Stimulated activated CD8-positive, alpha-beta memory T cell treated with anti-CD3 and anti-CD28 coated beads, Interleukin-12 subunit alpha, Interleukin-12 subunit beta, amount 100 ng/mL, for 1 hour (primary cell): ENCODE measurements at places on chromosomes 13 and 19.

DNA sequence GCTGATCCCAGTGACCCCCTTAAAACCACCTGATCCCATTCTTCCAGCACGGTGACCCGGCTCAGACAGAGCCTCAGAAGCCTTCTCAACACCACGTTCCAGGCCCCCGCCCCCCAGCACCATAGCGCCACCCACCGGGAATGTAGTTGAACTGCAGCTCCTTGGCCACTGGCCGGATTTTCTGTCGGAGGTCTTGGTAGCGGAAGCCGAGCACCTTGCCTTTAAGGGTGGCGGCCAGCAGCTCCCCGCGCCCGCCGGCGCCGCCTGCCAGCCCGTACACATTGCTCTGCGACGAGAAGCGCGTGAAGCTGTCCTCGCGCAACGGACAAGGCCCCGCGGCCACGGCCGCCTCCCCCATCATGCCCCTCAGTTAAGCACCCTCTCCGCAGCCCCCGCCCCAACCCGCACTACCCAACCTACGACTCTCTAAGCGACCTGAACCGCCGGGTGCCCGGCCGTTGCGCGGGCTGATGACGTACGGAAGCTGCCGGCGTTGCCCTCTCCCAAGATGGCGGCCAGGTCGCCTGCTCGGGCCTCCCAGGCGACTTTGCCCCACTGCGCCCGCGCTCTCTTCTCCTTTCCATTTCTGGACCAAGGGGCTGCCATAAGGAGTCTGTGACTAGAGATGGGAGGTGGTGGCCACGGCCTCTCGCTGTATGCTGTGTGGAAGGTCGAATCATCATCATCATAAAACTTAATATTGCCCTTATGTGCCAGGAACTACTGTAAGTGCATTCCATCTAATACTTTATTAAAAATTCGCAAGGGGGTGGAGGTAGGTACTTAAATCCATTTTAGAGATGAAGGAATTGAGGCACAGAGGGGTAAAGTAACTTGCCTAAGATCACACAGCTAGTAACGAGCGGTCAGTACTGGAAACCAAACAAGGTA is at the start of gene KPTN:
TSS of gene KPTN (minus strand) at position 420 of the 891 bp plus-strand sequence. CDS start at position 361, 59 bp downstream.
- peak; percentile 79 for DNase-seq

DNA sequence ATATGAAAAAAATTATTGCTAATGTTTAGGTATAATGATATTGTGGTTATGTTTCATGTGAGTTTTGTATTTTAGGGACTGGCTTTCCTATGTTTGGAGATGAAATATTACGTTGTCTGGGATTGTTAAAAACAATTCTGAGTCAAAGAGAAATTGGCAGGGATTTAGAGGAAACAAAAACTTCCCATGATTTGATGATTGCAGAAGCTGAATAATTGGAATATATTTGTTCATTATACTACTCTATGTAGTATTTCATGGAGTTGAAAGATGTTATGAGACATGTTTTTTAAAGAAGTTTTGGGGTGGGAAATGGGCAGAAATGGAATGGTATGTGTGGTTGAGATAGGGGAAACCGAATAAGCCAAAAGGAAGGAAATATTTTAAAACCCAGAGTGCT is 1392.9 kb downstream of the EFNB2 start:
- no peak for DNase-seq

- no peak for DNase-seq
Measured at GRCh38 chr13:36323951-36324566, 22.1 kb downstream of the SPART start.

DNA sequence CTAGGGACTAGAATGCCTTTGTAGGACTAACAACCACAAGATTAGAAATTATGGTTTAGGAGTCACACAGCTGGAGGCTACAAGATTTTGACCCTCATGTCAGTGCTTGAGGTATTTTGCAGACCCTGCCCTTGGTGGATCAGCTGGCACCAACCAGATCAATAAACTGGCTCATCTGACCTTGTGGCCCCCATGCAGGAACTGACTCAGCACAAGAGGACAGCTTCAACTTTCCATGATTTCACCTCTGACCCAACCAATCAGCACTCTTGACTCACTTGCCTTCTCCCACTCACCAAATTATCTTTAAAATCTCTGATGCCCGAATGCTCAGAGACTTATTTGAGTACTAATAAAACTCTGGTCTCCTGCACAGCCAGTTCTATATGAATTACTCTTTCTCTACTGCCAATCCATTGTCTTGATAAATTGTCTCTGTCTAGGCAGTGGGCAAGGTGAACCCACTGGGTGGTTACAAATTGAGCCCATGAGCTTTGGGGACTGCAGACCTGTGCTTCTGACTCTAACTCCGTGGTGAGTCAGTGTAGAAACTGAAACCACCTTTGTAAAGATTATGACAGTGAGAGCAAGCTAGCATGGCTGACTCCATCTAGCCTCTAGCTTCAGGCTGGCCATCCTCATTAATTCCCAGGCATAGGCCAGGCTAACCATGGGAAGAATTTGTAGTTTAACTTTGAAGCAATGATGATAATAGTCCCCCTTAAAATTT is 33.9 kb upstream of the CEACAM8 start:
- DNase-seq = no peak

GRCh38 chr13:94431987-94432386 is 47.5 kb downstream of the DCT start:
- DNase-seq = no peak

DNA sequence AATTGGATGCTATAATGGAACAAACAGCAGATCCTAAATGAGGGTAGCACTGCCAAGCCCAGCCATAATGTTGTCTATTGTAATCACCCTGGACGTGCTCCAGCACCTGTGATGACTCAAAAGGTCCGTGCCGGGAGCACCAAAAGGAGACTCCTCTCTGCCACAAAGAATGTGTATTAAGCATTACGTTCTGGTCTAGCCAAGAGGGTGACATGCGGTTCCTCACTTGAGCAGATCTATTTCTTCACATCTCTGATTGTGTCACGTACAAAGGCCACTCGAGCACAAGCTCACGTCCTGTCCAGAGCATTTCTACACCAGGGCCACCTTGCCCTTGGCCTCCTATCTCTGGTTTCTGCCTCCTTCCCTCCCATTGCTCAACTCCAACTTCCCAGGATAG is 219.9 kb upstream of the IRS2 start:
- DNase-seq = no peak

DNA sequence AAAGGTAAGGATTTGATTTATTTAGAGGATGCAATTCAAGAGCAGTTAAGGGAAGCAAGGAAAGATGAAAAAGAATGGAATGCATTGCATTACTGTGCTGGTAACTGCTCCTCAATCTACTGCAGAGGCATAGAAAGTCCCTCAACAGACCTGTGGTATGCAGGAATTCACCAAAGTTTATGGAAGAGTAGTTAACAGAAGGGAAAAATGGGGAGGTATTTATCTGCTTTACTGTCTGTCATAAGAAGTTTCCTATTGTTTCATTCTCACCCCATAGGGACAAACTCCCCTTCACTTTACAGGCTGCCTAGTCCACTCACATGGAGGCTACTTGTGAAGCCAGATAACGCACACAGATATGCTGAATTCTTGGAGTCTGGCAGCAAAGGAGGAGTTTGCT is 354.9 kb upstream of the SPRY2 start:
- DNase-seq = no peak

DNA sequence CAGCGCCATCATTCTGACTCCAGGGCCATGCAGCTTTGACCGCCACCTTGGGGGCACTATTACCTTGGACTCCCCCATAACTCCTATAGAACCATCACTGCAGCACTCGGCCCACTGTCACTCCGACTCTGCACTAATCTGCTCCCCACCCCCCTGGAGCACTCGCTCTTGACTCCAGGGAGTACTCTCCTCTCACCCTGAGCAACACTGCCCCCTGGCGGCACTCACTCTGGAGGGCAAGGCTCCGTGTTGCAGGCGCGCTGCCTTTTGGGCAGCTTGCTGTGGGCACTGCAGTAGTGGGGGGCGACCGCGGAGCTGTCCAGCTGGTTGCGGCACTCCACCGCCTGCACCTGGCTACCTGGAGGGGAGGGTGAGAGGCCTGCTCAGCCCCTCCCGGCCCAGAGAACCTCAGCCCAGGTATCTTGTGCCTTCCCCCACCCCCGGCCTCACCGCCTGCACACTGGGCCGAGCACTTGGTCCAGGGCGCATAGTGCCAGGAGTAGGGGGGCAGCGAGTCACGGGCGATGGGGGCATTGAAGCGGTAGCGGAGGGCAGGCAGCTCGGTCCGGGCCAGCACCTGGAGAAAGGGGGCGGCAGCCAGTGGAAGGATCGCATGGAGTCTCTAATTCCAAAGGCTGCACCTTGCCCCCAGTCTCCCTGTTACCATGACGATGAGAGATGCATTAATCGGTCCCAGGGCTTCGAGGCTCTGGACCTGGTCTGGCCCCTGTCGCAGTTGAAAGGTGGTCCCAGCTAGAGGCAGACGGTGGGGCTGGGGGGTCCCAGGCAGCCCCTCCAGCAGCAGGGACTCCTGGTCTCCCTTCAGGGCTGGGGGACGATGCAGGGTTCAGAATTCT is 8.9 kb upstream of the MYO1F start:
- DNase-seq = no peak

GRCh38 chr19:4453232-4454179 is 4.1 kb downstream of the UBXN6 start:
- DNase-seq = no peak

DNA sequence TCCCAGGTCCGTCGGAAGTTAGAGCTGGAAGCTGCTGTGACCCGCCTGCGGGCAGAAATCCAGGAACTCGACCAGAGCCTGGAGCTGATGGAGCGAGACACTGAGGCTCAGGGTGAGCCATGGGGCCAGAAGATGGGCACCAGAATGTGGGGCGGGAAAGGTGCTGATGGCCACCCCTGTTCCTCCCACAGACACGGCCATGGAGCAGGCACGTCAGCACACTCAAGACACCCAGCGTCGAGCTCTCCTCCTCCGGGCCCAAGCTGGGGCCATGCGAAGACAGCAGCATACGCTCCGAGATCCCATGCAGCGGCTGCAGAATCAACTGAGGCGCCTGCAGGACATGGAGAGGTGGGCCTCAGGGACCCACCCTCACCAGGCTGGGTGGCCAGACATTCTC is 2.5 kb downstream of the HAUS5 start:
- no peak for DNase-seq

- DNase-seq = no peak
Measured at GRCh38 chr19:38661996-38662395, 14.5 kb downstream of the ACTN4 start.

- DNase-seq = no peak
Measured at GRCh38 chr19:4173479-4174212, 8.7 kb downstream of the SIRT6 start.

GRCh38 chr19:6473647-6474046 is 7.9 kb downstream of the DENND1C start:
- DNase-seq = no peak

DNA sequence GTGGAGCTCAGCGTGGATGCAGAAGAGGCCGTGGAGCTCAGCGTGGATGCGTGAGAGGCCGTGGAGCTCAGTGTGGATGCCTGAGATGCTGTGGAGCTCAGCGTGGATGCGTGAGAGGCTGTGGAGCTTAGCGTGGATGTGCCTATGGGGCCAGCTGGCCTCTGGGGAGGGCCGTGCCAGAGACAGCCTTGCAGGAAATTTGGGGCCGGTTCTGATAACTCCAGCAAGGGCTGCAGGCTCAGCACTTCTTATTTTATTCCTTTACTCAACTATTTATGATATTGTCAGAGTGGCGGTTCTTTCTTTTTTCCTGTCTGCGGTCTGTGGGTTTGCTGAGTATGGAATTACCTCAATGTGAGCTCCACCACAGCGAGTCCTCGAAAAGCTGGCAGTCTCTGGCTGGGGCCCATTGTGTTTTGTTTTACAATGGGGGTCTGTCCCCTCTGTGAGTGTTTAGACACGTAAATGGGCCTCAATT is 17.8 kb upstream of the TMEM255B start:
- no peak for DNase-seq

- DNase-seq = no peak
Measured at GRCh38 chr19:57263244-57263741, 17.0 kb upstream of the ZNF460 start.

GRCh38 chr19:47186446-47187334 is 44.3 kb downstream of the BBC3 start:
- DNase-seq = peak; percentile 36

GRCh38 chr19:13008926-13009787 is 13.9 kb downstream of the NFIX start:
- no peak for DNase-seq

DNA sequence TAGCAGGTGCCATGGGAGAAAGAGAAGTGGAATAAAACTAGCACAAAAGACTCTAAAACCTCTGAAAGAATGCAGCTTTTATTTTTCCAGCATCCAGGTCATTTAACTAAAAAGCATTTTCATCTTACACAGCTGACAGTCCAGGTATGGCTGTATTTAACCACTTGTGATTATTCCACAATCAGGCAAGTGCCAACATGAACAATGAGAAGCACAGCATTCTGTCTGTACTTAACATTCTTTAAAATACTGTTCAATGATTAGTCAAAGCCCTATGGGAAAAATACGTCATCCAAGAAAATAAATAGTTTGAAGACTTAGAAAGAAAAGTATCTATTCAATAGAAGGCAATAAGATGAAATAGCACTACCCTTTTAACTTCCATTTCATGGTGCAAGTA is 246.9 kb downstream of the LIG4 start:
- DNase-seq = no peak

DNA sequence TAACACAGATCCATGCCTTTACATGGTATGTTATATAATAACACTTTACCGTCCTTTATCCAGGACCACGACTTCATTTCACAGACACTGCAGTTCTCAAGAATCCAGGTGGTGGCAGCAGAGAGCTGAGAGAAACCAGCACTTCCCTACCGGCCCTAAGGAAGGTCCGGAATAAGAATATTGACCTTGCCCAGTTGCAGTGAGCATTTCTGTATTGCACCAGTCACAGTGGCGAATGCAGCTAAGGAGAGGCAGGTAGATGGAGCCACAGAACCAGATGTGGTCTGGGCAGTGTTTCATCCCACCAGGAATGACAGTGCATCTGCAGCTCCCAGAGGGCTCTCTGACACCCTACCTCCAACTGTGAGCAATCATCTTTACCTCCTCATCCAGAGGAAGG is 44.6 kb downstream of the ZNF787 start:
- peak; percentile 10 for DNase-seq

GRCh38 chr19:50843701-50844221 is 10.4 kb upstream of the KLK15 start:
- DNase-seq = no peak

DNA sequence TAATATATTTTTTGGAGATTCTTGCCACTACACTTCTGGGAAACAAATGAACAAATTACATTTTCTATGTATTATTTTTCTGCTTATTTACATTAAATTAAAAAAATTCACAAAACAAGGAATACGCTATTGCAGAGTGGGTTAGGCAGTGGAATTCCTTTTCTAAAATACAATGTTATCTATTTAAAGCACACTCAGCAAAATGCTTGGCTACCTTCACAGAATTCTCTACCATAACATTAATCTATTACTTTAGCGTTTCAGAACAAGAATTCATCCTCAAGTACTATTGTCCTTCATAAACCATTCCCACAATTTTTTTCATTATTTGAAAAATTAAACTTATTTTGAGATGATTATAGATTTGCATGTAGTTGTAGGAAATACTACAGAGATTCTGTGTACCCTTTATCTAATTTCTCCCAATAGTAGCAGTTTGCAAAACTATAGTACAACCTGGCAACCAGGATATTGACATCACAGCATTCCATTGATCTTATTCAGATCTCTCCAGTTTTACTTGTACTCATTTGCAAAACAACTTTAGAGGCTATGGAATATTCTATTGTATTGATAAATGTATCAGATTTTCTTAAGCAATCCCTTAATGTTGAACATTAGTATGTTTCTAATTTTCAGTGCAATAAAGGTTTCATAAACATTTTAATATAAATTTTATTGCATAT is 120.9 kb downstream of the DLEU7 start:
- no peak for DNase-seq

- no peak for DNase-seq
Measured at GRCh38 chr19:5621311-5621944, 1.1 kb downstream of the SAFB2 start.

- DNase-seq = no peak
Measured at GRCh38 chr13:98938801-98939200, 39.1 kb downstream of the DOCK9 start.
